NCI-H1105 treated with DMSO at 0.1 percent for 48 hours (cell line): ENCODE measurements at places on chromosomes 12 and 14.

- no peak for DNase-seq
Observed at GRCh38 chr12:87795555-87795954, 233.6 kb downstream of the C12orf50 start.

- DNase-seq: no peak
Observed at GRCh38 chr12:99522456-99522855, 125.1 kb upstream of the GARIN6 start.

- no peak for DNase-seq
Observed at GRCh38 chr12:80313209-80313608, 130.8 kb upstream of the PTPRQ start.

GRCh38 chr12:77489331-77489970 is 341.2 kb upstream of the NAV3 start:
- DNase-seq: no peak

- no peak for DNase-seq
Observed at GRCh38 chr14:61578745-61579144, 116.6 kb upstream of the HIF1A start.

DNA sequence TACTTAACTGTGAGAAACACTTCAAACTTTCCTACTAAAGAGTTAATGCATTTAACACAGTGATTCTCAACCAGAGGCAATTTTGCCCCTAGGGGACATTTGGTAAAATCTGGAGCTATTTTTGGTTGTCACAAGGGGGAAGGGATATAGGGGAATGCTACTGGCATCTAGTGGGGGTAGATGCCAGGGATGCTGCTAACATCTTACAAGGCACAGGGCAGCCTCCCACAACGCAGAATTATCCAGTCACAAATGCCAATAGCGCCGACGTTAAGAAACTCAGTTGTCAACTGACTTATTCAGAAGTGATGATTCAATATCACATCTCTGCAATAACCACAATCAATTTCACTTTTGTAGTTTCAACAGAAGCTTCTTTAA is 2.0 kb downstream of the EEA1 start:
- no peak for DNase-seq

DNA sequence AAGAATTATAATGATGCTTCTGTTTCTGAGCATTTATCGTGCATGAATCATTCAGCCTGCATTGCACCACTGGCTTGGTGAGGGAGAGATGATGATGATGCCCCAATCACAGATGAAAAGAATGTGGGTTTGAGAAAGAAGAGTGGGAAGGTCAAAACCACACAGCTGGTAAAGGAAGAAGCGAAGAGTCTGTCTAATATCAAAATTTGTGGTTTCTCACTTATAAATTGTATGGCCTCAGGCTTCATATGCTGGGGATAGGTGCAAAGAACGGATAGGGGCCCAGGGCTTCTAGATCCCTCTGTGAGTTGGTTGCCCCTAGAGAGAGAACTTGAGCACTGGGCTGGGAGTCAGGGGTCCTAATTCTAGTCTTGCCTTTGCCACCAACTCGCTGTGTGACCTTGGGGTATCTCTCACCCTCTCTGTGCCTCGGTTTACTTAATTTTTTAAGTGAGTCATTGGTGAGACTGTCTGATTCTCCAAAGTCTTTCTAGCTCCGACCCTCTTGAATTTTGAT is 2.2 kb downstream of the OASL start:
- no peak for DNase-seq

DNA sequence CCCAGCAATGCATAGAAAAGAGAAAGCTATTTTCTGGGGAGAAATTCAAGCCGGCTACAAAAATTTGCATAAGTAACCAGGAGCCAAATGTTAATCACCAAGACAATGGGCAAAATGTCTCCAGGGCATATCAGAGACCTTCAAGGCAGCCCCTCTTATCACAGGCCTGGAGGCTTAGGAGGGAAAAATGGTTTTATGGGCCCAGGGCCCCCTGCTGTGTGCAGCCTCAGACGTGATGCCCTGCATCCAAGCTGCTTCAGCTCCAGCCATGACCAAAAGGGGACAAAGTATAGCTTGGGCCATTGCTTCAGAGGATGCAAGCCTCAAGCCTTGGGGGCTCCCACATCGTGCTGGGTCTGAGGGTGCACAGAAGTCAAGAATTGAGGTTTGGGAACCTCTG is 15.8 kb downstream of the TMEM233 start:
- no peak for DNase-seq

- no peak for DNase-seq
Observed at GRCh38 chr14:37746140-37746832, 150.9 kb downstream of the TTC6 start.

DNA sequence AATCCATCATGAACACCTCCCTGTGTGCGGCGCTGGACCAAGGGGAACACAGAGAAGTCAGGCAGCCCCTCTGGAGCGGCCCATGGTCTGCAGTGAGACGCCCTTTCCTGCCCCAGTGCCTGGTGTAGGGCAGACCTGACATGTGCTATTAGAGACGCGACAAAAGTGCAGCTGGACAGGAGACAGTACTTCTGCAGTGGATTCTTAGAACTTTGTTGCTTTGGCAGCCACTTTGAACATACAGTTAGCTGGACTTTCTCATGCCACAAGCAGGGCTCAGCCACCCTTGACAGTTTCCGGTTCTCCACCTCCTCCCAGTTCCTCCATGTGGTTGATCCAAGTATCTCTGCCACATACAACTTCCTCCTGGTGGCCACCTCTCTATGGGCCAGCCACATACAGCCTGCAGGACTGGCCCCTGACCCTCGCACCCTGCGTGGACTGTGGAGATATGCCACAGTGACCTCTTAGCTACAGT is 45.9 kb downstream of the LGMN start:
- DNase-seq: no peak

- DNase-seq: no peak
Observed at GRCh38 chr14:91872517-91873470, 5.5 kb upstream of the TC2N start.

GRCh38 chr14:71242237-71242748 is 335.0 kb downstream of the PCNX1 start:
- DNase-seq: no peak

- DNase-seq: peak; percentile 17
Observed at GRCh38 chr14:86015511-86015910, 485.6 kb downstream of the FLRT2 start.

GRCh38 chr12:67832155-67832554 is 157.1 kb upstream of the IFNG-AS1 start:
- DNase-seq: no peak

DNA sequence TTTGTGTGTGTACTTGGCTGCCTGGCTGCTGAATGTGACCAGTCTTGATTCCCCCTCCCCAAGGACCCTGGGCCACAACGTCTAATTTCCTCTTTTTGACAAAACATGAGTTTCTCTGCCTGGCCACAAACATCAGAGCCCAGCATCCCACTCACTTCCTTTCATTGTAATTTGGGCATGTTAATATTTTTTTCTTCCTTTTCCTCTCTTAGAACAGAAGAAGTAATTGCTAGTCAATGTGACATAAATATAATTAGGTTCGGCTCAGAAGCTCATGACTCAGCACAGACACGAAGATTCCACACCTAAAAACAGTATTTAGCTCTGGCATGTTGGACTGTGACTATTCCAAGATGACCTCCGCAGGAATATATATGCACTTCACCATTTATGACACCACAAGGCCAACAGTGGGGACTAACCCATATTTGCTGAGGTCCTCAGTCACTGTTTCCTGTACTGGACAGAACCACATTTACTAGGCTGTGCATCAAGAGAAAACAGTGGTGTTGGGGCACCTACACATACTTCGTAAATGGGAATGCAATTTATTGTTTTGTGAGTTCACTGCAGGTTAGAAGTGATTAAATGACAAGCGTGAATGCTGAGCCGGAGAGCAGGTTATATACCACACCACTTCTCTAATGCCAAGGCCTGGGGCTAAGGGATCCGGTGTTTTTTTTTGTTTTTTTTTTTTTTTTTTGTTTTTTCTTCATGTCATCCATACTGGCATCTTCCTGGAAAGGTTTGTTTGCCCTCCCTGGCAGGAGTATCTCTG is 4.2 kb downstream of the GSG1 start:
- DNase-seq: no peak

GRCh38 chr14:90782892-90783291 is 33.3 kb downstream of the TTC7B start:
- DNase-seq: no peak

- DNase-seq: no peak
Observed at GRCh38 chr12:47219243-47219642, 139.5 kb upstream of the AMIGO2 start.

GRCh38 chr14:73851567-73852382 is at the start of gene PTGR2:
Gene PTGR2, plus strand, starts transcription at chr14:73851831. Its CDS starts 7,032 bp downstream, at chr14:73858863.
- peak; percentile 95 for DNase-seq

GRCh38 chr12:110860833-110861296 is 14.1 kb downstream of the CCDC63 start:
- no peak for DNase-seq

GRCh38 chr12:32809846-32810245 is 54.1 kb upstream of the YARS2 start:
- DNase-seq: no peak

- DNase-seq: no peak
Observed at GRCh38 chr14:34251662-34252061, 210.4 kb downstream of the SPTSSA start.

- no peak for DNase-seq
Observed at GRCh38 chr14:36653962-36654793, 7.5 kb upstream of the PAX9 start.

DNA sequence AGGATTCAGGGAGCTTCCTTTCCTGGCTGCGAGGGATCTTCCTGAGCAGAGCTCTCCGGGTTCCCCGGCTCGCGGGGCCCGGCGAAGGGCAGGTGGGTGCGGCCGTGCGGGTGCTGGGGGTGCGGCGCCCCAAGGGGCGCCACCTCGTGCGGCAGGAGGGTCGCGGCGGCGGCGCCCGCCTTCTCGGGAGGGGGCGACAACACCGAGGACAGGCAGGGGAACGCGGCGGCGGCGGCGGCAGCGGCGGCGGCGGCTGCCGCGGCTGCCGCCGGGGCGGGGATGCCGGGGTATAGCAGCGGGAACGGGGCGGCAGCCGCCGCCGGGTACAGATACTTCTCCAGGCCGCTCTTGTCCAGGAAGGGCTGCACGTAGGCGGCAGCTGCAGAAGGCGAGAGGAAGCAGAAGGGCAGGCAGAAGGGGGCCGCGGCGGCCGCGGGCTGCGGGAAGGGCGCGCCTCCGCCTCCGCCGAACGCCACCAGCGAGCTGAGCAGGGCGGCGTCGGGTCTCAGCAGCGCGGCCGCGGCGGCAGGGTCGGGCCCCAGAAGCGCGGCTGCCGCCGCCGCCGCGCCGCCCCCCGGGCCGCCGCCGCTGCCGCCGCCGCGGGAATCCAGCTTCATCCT is 2.7 kb downstream of the BHLHE41 start:
- DNase-seq: peak; percentile 54

DNA sequence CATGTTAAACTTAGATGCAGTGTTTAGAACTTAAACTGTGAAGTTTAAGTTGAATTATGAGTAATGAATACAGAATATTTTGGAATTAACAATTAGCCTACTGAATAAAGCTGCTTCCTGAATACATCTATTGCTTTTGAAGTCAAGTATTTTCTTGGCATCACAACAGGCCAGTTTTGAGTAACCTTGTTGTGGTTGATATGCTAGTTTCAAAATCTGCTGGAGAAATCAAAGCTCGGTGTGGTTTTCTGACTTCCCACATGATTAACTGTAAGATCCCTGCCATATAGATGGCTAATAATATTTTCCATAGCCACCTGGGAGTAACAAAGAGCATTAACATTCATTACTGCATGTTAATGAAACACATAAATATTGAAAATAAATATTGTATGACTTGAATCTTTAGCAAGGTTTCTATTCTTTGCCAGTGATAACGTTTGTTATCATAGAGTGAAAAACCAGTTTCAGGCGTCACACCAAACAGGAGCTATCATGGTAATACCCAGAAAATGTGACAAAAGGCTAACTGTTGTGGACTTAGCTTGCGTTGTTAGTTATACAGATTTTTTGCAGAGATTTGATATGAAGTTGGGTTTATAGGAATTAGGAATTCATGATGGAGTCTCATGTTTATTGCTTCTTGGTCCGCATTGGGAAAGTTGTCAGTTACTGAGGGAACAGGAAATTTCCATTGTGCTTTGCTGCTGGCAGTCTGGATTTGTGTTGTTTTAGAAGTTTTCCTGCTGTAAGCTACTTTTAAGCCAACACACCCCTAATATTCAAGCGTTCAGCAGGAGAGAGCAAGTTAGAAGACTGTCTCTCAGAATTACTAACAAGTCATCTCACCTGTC is 32.1 kb downstream of the PPFIBP1 start:
- no peak for DNase-seq

DNA sequence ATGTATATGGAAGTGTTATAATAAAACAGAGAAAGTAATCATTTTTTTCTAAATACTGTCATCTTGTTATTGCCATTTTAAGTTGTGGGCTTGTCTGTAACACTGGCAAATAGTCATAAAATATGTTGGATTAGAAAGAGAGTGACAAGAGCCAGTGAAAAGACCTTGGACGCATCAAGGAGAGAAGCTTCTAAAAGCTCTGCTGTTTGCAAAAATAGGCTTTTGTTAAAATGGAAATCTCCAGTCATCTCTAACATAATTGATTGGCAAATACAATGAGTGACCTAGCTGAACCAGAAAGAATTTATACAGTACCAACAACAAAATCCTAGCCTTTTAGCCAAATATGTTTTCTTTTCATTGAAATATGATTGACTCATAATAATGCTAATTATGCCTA is 245.8 kb upstream of the RMST start:
- DNase-seq: peak; percentile 69

DNA sequence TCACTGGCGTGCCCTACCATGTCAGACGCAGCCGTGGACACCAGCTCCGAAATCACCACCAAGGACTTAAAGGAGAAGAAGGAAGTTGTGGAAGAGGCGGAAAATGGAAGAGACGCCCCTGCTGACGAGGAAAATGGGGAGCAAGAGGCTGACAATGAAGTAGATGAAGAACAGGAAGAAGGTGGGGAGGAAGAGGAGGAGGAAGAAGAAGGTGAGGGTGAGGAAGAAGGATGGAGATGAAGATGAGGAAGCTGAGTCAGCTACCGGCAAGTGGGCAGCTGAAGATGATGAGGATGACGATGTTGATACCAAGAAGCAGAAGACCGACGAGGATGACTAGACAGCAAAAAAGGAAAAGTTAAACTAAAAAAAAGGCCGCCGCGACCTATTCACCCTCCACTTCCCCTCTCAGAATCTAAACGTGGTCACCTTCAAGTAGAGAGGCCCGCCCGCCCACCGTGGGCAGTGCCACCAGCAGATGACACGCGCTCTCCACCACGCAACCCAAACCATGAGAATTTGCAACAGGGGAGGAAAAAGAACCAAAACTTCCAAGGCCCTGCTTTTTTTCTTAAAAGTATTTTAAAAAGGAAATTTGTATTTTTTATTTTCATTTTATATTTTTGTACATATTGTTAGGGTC is 13.2 kb downstream of the TRIP11 start:
- no peak for DNase-seq
